ENCODE measurements at places on chromosomes 5 and 9.

DNA sequence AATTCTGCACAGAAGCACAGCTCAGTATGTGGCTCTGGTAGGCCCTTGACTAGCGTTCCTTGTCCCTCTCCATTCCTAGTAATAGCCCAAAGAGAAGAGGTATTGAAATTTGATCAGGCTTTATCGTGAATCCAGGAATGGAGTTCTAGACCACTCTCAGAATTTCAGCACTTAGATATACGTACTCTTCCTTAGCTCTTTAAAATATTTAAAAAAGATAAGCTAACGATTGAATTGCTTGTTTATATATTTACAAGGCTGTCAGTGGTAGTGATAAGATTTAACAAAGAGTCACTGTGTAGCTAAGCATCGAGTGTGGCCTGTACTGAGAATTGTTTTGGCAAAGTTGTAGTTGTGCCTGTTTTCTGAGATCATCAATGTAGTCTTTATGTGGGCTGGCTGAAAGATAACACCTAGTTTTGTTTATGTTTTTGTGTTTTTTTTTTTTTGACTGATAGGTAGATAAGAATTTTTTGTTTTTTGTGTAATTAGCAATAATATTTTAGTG lies 2.5 kb downstream of the KIAA1958 start:
- DNase-seq = no peak

GRCh38 chr9:16755467-16756160 lies 114.9 kb downstream of the BNC2 start:
- no peak for DNase-seq

- no peak for DNase-seq
Measured at GRCh38 chr5:34061993-34062392, 19.0 kb upstream of the C1QTNF3 start.

DNA sequence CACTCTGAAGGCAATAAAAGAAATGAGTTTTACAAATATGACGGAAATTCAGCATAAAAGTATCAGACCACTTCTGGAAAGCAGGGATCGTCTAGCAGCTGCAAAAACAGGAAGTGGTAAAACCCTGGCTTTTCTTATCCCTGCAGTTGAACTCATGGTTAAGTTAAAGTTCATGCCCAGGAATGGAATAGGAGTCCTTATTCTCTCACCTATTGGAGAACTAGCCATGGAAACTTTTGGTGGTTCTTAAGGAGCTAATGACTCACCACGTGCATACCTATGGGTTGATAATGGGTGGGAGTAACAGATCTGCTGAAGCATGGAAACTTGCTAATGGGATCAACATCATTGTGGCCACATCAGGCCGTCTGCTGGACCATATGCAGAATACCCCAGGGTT lies 93.5 kb upstream of the RGMB start:
- DNase-seq = no peak

- no peak for DNase-seq
Measured at GRCh38 chr5:108650997-108651396, 96.7 kb upstream of the FER start.

GRCh38 chr5:56100439-56101176 lies 105.8 kb upstream of the IL6ST start:
- DNase-seq = no peak

GRCh38 chr9:34230556-34230955 lies 51.7 kb downstream of the UBAP1 start:
- DNase-seq = no peak

DNA sequence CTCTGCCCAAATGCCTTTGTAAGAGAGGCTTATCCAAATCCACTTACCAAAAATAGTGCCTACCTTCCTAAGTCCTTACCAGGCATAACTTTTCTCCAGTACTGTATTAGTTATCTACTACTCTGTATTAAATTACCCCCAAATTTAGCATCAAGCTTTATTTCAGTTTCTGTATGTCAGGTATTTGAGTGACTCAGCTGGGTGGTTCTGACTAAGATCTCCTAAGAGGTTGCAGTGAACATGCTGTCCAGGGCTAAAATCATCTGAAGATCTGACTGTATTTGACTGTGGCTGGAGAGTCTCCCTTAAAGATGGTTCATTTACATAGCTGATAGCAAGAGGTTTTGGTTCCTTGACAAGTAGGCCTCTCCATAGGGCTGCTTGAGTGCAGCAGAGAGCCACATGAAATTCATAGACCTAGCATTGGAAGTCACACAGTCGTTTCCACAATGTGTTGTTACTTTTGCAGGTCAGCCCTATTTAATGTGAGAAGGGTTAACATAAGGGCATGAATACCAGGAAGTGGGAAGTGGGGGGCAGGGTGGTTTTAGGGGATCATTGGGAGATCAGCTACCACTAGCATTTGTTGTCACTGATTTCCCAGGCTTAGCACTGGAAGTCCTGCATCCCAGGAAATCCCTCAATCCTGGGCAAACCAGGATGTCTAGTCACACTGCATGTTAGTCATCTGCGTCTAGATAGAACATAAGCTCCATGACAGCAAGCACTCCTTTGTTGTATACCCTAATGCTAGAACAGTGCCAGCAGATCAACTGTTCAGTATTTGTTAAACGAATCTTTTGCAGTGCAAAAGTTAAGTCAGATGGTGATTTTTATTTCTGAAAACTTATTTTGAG lies 2.0 kb upstream of the ZNF622 start:
- DNase-seq = peak; percentile 42

DNA sequence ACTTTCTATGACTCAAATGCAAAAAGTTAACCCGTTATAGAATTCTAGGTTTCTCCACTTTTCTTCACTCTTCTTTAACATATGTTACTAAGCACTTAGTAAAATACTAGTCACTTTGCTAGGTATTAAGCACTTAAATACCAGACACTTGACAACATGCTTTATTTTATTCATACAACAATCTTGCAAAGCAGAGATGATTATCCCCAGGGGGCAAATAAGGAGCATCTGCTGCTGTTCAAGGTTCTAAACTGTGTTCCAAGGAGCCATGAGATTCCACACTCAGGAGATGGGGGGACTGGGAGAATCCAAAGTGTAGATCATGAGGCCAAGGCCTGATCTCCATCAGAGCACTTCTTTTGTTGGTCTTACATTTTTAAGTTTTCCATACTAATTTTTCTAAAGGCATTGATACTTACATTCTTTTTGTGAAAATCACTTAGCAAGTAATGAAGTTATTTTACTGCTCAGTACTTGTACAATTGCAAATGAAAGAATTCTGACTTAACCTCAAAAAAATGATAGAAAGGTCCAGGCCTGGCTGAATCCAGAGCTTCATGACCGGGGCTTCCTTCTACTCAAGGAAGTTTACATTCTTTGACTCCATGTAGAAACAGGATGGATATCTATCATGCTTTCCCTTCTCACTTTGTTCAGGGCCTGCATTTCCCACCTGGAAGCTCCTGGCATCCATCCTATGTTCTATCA lies 504.4 kb upstream of the WWC1 start:
- DNase-seq = no peak

- no peak for DNase-seq
Measured at GRCh38 chr5:158471535-158471924, 612.6 kb upstream of the CLINT1 start.

DNA sequence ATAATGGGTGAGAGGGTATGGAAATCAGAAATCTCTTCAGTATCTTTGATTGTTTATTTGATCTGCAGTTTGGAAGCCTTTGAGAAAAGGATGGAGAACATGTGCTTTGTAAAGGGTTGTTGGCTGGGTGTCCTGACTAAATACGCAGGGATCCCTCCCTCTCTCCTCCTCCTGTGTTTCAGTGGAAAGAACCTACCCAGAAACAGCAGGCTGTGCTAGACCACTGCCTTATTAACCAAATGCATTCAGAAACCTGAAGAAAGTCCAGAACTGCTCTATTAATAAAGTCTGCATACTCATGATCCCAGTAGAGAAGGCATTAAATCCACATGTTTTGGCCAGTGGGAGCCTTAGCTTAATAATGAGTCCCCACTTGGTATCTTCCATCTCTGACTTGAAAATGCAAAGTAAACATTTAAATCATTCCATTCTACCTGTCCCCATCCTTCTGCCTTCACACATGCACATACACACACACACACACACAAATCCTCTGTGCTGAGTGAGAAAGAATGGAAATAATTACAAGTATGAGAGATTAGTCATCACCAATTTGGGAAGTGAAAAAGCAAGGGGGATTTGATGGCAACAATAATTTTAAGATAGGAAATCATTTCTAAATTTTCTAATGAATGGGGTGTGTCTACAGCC lies 10.0 kb upstream of the LECT2 start:
- DNase-seq = no peak

- DNase-seq = no peak
Measured at GRCh38 chr5:160616712-160617497, 195.2 kb downstream of the PTTG1 start.

All from activated CD8-positive, alpha-beta memory T cell treated with anti-CD3 and anti-CD28 coated beads, Interleukin-2, amount 10 ng/mL, durations not matched to agents 7 days and 5 days (primary cell).